ENCODE measurements at places on chromosomes 1 and 21.

GRCh38 chr1:155976913-155977689 lies 1.2 kb downstream of the ARHGEF2 start:
- no peak for DNase-seq

DNA sequence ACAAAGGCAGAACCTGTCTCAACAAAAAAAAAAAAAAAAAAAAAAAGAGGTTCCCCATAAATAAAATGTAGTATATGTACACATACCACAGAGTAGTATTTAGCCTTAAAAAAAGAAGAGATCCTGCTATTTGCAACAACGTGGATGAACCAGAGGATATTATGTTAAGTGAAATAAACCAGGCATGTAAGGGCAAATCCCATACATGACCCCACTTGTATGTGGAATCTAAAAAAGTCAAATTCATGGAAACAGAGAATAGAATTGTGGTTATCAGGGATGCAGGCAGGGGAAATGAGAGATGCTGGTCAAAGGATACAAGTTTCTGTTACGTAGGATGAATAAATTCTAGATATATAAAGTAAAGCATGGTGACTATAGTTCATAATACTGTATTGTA lies 16.7 kb downstream of the SLC44A3 start:
- no peak for DNase-seq

DNA sequence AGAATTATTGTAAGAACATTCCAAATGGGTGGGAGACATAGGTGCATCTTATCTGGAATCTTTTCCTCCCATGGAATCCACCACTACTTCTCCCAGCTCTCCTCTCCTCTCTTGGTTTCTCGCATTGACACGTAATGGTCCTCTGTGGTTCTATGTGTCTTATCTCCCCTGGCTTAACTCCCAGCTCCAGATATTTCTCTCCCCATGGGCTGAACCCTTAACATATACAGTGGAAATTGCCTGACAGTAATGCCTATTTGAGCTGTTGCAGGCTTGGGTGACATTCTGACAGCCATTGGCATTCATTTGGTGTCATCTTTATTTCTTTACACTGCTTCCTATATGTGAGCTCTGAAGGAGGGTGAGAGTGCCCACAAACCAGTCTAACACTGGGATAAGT lies 118.3 kb downstream of the SPATA46 start:
- DNase-seq, result no peak

DNA sequence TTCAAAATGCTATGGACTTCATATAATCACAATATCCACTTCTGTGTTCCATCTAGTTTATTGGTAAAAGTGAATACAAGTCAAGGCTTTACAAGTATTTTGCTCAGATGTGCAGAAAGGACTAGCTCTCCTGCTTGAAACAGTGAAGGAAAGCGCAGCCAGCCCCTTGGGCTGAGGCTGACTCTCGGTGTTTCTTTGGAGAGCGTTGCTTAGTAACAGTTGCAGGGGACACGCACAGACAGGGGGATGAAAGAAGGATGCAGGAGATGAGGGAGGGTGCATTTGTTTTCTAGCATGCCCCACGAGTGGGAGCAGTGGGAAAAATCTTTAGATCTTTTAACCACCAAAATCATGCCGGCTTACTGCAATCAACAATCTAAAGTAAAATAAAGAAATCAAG lies 9.1 kb downstream of the PYCR2 start:
- peak; percentile 29 for DNase-seq

GRCh38 chr1:218614031-218614430 lies 268.9 kb downstream of the TGFB2 start:
- DNase-seq, result no peak

- DNase-seq, result no peak
These were observed 2.9 kb downstream of the LHX9 start for GRCh38 chr1:197920067-197920396.

- DNase-seq, result peak; percentile 60
These were observed 27.2 kb upstream of the FOXE3 start for GRCh38 chr1:47388891-47389238.

- DNase-seq, result peak; percentile 38
These were observed 701 bp downstream of the DEDD start for GRCh38 chr1:161131523-161132409.

DNA sequence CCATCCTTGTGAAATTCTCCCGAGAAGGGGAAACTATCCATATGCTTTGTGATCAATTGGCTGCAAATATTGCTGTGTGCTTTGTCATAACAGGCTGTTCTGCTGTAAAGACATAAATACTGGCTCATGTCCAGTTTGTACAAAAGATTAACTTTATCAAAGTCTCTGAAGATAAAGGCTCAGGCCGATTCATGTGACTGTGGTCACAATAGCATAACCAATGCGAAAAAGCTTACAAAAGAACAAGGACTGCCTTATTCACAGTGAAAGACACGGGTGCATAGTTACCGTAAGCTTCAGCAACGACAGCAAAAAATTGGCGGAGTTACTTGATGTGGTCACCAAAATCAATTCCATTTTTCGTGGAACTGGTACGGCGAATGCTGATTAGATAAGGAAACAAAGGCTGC lies 173.6 kb upstream of the CHRM3 start:
- DNase-seq, result peak; percentile 17

GRCh38 chr1:103197216-103197615 lies 88.9 kb upstream of the COL11A1 start:
- no peak for DNase-seq

GRCh38 chr1:205926213-205926612 lies 17.0 kb downstream of the SLC26A9 start:
- peak; percentile 63 for DNase-seq

Measured in Ammon's horn (tissue), 1 donor.